ENCODE measurements at places on chromosomes 16 and 17. TPM values are rescaled to one million over a fixed set of nuclear protein-coding genes. Genes with fewer than 3 reads are reported as not detected.

The NPIPA2 gene
- 1.2 TPM for total RNA-seq

The KRT27 gene
- total RNA-seq, result not detected

The GCGR gene
- not detected for total RNA-seq

The VASN gene
- total RNA-seq, result 273 TPM

The SLFN5 gene
- total RNA-seq, result 142 TPM

The MYLK3 gene
- 0.15 TPM for total RNA-seq

The NUP88 gene
- total RNA-seq, result 84.5 TPM

The TBC1D3H gene
- not detected for total RNA-seq

The FA2H gene
- not detected for total RNA-seq

The KRTAP4-9 gene
- not detected for total RNA-seq

The LIMD2 gene
- 4.3 TPM for total RNA-seq

The PRSS33 gene
- total RNA-seq, result not detected

The CCL5 gene
- total RNA-seq, result not detected

The LITAFD gene
- not detected for total RNA-seq
